ENCODE measurements at places on chromosomes 11 and 22.

- DNase-seq = no peak
These were observed 6.5 kb upstream of the USP28 start for GRCh38 chr11:113881856-113882255.

DNA sequence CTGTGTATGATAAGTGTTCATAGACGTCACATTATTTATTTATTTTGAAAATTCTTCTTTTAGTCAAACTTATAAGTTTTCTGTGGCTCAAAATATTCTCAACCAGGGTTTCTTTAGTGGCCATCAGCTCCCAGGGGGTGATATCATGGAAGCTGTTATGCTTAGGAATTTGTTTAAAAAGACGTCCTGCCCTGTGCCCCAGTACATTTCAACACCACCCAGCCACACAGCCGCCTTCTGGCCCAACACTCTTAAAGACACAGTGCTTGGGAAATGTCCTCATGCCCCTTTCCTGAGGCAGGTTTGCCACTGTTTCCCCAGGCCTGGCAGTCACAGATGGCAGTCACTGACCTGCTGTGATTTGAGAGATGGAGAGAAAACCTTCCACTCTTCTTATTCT is 19.9 kb downstream of the TSKU start:
- no peak for DNase-seq

- DNase-seq = no peak
These were observed 75.8 kb downstream of the MORC2 start for GRCh38 chr22:30892731-30893221.

DNA sequence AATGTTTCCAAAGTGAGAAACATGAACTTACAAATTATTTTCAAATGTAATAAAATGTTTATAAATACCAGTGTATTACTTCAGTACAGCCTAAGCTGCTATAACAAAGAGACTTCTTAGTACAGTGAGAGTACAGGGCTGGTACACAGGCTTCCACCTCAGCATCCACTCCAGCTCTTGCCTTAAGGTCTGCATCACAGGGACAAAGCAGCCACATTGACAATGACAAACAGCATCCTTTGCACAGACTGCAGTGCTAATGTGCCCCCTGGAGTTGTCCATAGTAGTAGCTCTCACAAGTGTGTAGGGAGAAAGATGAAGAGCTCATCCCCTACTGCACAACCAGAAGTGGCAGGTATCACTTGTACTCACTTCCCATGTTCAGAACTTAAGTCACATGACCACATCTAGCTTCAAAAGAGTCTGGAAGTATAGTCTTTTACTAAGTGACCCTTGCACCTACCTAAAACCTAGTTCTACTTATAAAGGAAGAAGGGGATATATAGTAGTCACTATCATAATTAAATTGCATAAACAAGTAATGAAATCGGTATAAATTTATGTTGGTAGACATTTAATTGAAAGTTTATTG is 10.7 kb upstream of the LIPT2 start:
- DNase-seq = no peak

Measured in midbrain (tissue), 1 donor.